ENCODE measurements at places on chromosomes 1 and 21. TPM values are rescaled to one million over a fixed set of nuclear protein-coding genes. Genes with fewer than 3 reads are reported as not detected.

Gene SYDE2
- 4.0 TPM for total RNA-seq

Gene ANXA9
- not detected for total RNA-seq

Gene SARS1
- total RNA-seq, result 251 TPM

Gene CLIC6
- total RNA-seq, result not detected

Gene PRR9
- total RNA-seq, result not detected

Gene DNM3
- total RNA-seq, result 0.59 TPM

Gene BCL2L15
- total RNA-seq, result 0.26 TPM

Gene FAM167B
- 5.5 TPM for total RNA-seq

Gene NUCKS1
- total RNA-seq, result 162 TPM

Gene DMRTA2
- total RNA-seq, result not detected

Gene RHEX
- total RNA-seq, result not detected

Gene KRTAP13-2
- total RNA-seq, result not detected

Gene HPCA
- not detected for total RNA-seq

Gene VWA5B1
- total RNA-seq, result not detected

Gene C1QC
- total RNA-seq, result not detected

Gene GJB5
- total RNA-seq, result not detected

Gene OR14K1
- not detected for total RNA-seq

Gene SPRR2B
- total RNA-seq, result not detected

Gene PTGS2
- total RNA-seq, result 10.0 TPM

Gene S100A16
- total RNA-seq, result 689 TPM

Gene GOLPH3L
- 16.6 TPM for total RNA-seq

Gene FCRL2
- total RNA-seq, result not detected

Gene TTC39A
- 1.2 TPM for total RNA-seq

Gene VTCN1
- total RNA-seq, result not detected

Gene ITLN1
- not detected for total RNA-seq

Gene CASZ1
- total RNA-seq, result 0.99 TPM

Gene TENT5C
- total RNA-seq, result 0.07 TPM

Gene MTARC2
- 8.0 TPM for total RNA-seq

Gene GPR157
- total RNA-seq, result 3.8 TPM

Gene CFAP107
- not detected for total RNA-seq

All from pulmonary artery endothelial cell (primary cell).